Epithelial cell of prostate (primary cell): ENCODE measurements at places on chromosomes 5 and 9.

DNA sequence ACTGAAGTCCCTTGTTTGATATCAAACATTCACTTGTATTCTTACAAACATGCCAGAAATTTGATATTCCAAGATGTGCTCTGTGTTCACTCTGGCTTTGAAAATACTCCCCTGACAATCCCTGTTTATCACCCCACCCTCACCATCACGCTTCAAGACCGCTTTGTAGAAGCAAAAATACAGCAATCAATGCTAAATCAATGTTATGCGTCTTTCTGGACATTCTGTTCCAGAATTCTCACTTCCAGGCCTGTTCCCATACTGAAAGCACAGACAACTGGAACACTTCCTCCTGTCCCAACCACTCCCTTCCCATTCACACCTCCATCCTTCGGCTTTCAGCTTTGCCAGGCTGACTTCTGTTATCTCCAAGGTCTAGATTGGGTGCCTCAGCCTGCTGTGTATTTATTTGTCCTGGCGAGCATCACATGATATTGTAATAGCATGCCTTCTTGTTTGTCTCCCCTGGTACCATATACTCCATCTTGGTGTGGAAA lies 72.8 kb downstream of the SNCAIP start:
- DNase-seq: no peak

DNA sequence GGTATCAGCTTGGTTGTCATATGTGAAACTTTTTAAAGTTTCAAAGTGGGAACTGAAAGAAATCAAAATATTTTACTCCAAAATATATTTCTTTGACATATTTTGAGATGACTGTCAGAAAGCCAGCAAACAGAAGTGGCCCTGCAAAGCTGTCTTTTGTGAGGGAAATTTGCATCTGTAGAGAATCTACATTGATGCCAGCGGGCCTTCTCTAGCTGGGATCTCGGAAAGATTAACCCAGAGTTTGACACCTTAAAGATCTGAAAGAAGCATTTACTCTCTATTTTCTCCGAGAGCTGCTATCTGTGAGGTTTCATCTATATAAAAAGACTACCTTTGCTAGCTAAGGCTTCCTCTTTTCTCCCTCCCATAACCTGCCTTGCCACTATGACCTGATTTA lies 303.6 kb downstream of the FBXL17 start:
- DNase-seq: no peak

GRCh38 chr5:169416583-169417196 lies 115.8 kb upstream of the SLIT3 start:
- DNase-seq: no peak

GRCh38 chr5:66513130-66513529 lies 83.1 kb upstream of the MAST4 start:
- no peak for DNase-seq

DNA sequence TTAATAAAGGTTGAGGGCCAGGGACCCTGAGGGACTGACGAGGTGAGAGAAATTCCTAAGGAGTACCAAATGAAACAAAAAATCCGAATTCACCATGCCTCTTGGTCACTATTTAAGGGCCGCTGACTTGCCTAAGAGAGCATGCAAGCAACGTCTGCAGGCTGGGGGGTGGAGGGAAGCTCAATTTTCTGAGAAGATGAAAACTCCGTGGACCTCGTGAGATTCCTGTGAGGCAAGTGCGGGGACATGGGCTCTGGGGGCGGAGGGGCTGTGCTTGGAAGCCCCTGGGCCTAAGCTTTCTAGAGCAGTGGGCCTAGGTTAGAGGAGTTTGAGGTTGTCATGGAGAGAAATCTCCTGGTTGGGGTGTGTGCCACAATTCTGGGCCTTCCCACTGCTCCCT lies 27.5 kb downstream of the NTRK2 start:
- no peak for DNase-seq

GRCh38 chr5:13976223-13976622 lies 31.7 kb upstream of the DNAH5 start:
- DNase-seq: no peak

GRCh38 chr5:125276096-125276495 lies 529.7 kb upstream of the ZNF608 start:
- no peak for DNase-seq

DNA sequence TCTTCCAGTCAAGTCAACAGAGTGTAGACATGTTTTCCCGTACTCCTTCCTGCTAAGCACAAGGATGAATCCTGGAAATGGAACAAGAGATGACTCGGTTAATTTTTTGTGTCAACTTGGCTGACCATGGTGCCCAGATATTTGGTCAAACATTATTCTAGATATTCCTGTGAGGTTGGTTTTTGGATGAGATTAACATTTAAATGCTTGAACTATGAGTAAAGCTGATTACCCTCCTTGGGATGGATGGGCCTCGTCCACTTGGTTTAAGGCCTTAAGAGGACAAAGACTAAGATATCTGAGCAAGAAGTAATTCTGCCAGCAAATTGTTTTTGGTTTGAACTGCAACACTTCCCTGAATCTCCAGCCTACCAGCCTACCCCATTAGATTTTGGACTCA lies 338.1 kb upstream of the MSX2 start:
- no peak for DNase-seq

DNA sequence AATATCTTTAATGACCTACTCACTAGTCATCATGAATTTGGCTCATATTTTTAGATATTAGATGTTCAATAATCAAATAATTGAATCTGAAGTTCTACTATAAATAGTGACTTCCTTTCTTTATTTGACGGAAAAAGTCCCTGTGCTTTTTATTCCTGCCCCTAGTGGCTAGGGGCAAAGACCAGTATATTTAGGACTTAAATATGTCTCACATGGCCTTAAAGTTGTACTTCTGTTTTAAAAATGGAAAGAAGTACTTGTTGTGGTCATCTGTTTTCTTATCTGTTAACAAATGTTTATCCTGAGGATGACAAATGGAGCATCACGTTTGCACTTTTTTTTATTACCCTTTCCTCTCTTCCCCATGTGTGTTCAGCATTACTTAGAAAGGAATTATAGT lies 89.2 kb upstream of the GRHPR start:
- DNase-seq: no peak

- no peak for DNase-seq
Measured at GRCh38 chr9:124621371-124622328, 114.5 kb upstream of the NR5A1 start.

- DNase-seq: no peak
Measured at GRCh38 chr5:15902066-15902465, 277.5 kb downstream of the MARCHF11 start.

GRCh38 chr9:95023217-95024003 lies 294.1 kb downstream of the FANCC start:
- no peak for DNase-seq

GRCh38 chr5:10756549-10756948 lies 4.5 kb downstream of the DAP start:
- no peak for DNase-seq

- DNase-seq: no peak
Measured at GRCh38 chr5:5291357-5291756, 131.1 kb upstream of the ICE1 start.

DNA sequence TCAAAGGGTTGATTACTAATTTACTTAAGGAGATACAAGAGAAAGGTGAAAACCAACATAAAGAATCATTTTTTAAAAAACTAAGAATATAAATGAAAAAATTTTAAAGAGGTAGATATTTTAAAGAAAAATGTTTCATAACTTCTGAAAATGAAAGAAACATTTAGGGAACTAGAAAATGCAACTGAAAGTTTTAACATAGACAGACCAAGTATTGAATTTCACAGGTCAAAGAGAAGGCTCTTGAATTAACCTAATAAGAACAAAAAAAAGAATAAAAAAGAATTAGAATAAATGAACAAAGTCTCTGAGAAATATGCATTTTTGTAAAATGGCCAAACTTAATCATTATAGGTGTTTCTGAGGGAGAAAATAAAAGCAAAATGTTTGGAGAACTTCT lies 16.1 kb upstream of the FAM174A start:
- no peak for DNase-seq

GRCh38 chr9:96721731-96722429 lies 56.0 kb downstream of the ZNF510 start:
- no peak for DNase-seq

- no peak for DNase-seq
Measured at GRCh38 chr5:58849921-58850667, 267.2 kb downstream of the RAB3C start.
